ENCODE measurements at places on chromosomes 5 and 9.

DNA sequence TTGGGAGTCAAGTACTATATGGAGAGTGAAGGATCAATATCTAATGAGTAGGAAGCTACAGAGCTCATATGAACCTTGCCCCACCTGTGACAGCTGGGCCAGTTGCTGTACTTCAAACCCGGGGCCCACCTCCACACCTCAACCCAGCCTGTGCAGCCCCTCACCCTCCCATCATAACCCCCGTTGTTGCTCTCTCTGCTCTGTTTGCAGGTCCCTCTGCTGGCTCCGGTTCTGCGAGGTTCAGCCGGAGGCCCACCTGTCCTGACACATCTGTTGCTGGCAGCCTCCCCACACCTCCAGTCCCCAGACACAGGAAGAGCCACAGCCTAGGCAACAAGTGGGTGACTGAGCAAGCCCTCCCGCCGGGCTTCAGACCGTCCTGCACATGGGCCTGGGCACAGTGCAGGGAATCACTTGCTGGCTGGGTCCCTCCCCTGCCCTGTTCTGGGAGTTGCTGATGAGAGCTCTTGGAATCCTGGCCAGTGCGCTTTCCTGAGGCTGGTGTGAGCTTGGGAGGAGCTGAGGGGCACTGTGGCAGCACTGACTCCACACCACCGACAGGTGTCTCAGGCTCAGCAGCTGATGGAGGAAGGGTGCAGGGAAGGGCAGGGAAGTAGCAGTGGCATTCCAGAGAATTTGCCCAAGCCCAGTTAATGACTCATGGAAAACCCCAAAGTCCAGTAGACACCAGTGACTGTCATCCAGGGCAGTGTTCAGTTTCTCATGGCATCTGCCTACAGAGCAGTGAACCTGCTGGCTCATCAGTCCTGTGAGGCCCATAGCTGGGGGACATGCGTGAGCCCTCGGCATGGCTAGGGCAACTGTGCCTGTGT lies 69.5 kb upstream of the GARNL3 start:
- no peak for DNase-seq

- DNase-seq = no peak
Observed at GRCh38 chr5:158789441-158789840, 310.3 kb downstream of the EBF1 start.

DNA sequence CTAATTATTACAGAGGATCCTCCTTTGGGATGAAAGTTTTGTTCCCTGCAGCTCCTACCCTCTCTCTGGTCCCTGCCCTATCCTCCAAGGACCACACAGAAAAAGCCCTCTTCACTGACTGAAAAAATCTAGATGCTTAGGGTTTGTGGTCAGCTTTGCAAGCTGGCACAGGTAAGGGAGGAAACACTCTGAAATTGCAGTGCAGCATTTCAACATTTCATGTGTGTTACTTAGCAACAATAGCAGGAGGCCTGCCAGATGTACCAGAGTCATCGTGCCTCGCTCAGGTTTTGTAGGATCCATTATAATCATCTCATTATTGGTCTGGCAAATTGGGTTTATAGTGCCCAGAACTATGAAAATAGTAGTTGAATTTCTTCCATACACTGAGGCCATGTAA lies 109.5 kb downstream of the PALM2AKAP2 start:
- no peak for DNase-seq

DNA sequence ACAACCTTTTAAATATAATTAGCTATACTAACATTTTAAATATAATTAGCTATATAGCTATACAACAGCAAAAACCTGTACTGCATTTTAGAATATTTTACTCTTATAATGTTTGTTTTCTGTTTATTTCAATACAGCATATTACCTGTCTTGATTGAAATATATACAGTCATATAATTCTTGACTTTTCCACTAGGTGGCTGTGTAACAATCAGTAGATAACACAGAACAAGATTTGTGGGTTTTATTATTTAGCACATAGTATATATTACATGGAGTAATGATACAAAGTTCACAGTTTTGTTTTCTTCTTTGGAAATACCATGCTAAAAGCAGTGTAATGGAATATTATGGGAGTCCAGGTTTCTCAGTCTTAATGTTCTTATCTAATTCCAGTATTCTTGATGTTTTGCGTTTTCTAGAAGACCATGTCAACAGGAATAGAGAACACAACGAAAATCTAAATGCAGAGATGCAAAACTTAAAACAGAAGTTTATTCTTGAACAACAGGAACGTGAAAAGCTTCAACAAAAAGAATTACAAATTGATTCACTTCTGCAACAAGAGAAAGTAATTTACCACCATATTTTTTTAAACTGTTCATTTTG lies 13.3 kb downstream of the HMMR start:
- no peak for DNase-seq

GRCh38 chr9:72843520-72844439 lies 109.1 kb downstream of the ALDH1A1 start:
- DNase-seq = no peak

GRCh38 chr9:132268725-132269352 lies 85.9 kb downstream of the SETX start:
- no peak for DNase-seq

- DNase-seq = no peak
Observed at GRCh38 chr9:88537761-88538091, 2.7 kb downstream of the NXNL2 start.

GRCh38 chr5:172211676-172212075 lies 17.7 kb downstream of the EFCAB9 start:
- DNase-seq = no peak

- DNase-seq = no peak
Observed at GRCh38 chr5:156826150-156826549, 23.9 kb upstream of the PPP1R2B start.

DNA sequence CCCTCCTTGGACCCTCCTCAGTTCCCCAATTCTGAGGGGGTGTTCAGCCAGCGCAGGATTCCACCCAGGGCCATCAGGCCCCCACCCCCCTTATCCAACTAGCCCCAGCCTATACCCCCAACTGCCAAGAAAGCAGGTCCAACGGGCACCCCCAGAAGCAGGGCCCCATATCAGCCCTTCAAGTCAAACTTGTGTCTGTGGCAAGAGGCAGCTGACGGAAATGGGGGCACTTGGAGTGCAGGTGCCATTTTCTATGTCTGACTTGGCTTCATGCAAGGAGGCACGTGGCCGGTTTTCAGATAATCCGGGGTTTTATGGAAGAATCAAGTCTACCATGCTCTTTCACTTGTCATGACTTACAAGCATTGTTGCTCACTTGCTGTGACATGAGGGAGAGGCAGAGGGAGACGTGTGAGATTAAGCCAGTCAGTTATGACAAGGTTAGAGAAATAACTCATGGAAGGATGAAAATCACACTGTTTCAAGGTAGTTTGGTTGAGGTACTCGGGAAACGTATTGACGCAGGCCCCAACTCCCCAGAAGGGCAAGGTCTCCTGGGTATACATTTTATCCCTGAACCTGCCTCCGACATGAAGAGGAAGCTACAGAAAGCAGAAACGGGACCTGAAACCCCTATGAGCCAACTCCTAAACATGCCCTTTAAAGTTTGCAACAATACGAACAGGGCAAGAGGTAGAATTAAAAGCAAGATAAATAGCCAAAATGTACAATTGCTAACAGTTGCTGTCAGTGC lies 26.5 kb upstream of the CLPTM1L start:
- DNase-seq = no peak

DNA sequence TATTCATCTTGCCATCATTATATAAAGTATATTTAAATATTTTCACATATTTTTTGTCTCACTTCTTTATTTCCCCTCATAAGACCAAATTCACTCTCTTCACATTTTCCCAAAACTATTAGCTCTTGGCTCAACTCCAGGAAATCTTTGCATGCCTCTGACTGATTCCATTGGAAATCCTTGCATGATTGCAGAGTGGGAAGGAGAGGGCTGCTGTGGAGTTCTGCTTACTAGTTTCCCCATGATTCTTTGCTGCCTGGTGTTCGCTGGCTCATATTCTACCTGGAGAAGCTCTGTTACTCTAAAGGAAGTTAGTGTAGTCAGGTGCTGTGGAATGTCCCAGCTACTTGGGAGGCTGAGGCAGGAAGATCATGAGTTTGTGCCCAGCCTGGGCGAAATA lies 41.9 kb downstream of the LIX1 start:
- no peak for DNase-seq

- DNase-seq = no peak
Observed at GRCh38 chr5:176538989-176539384, 1.8 kb upstream of the RNF44 start.

DNA sequence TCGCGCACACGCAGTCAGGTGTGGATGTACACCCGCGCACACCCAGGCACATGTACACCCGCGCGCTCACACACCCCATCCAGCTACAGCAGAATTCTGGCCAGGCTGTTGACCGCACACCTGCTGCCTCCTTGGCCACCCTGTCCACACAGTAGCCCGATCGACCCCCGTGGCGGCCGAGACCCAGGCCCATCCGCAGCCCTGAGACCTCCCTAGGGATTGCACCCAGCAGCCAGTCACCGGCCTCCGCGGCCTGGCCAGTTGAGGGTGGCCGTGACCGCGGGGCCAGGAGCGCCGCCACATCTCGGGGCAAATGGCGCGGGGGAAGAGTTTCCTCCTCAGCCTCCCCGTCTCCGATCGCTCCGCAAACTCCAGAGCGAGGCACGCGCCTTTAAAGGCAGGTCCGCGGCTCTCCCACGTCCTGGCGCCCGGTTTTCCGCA lies 774 bp upstream of the ADAMTS16 start:
- no peak for DNase-seq

GRCh38 chr5:133294380-133294779 lies 242.6 kb downstream of the HSPA4 start:
- DNase-seq = no peak

- DNase-seq = no peak
Observed at GRCh38 chr5:75367401-75367800, 30.4 kb downstream of the HMGCR start.

GRCh38 chr5:146825033-146825432 lies 53.5 kb downstream of the PPP2R2B start:
- DNase-seq = no peak

- no peak for DNase-seq
Observed at GRCh38 chr5:155303120-155303519, 289.6 kb downstream of the KIF4B start.

DNA sequence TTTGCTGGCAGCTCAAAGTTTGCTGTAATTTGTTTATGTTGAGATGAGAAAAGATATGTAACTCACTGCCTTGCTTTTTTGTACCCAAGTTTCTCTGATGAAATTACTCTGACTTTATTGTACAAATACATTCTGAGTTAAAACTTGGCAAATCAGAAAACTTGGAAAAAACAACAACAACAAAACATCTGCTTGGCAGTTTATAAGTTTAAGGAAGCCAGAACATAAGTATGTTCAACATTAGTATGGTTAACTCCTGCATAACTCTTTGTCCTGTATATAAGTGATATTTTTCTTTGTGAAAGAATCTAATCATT lies 233.1 kb downstream of the MAST4 start:
- no peak for DNase-seq

GRCh38 chr5:8906303-8906967 lies 639.4 kb downstream of the SEMA5A start:
- no peak for DNase-seq

DNA sequence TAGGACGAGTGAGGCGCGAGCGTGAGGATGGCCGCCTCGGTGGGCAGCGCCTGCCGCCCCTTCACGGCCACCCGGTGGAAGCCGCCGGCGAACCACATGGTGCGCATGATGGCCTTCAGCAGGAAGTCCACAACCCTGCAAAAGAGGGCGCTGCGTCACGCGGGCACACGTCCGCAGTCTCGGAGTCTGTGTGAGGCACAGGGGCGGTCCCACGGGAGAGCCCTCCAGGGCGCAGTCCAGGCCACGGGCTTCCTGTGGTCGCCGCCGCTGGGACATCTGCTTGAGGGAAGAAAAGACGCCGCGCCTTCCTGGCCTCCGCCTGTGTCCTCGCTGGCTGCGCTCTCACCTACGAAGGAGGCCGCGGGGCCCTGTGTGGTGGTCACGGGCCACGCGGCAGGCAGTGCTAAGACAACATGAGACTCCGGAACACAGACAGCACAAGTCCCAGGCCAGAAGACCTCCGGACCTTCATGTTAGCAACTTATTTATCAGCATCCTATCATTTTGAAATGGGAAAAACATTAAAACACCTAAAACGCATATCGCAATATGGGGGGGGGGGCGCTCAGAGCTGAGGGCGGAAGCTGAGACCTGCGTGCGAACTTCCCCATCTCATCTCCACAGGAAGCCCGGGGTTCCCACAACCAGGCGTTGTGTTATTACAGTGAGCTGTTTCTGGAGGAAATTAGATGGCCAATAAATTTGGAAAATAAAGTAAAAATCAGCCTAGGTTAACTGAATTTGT lies 28.8 kb downstream of the LPCAT1 start:
- peak; percentile 19 for DNase-seq

DNA sequence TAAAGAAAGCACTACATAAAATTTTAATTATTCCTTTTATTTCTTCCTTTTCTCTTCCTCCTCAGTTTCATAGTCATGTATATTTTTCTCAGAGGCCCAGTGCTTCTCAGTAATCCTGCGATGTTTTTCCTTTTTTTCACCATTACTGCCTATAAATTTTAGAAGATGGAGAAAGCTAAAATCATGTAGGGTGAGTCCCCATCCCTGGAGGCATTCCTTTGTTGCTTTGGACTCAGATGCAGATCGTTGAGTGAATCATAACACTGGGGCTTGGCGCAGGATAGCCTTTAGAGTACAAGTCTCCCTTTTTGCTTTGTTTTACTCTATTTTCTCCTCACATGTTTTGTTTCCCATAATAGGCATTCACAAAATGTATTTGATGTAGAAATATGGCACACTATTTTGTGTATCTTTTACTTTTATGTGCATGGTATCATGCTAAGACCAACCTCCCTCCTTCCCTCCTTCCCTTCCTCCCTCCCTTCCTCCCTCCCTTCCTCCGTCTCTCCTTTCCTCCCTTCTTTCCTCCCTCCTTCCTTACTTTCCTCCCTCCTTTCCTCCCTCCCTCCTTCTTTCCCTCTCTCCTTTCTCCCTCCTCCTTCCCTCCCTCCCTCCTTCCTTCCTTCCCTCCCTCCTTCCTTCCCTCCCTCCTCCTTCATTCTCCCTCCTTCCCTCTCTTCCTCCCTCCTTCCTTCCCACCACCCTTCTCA lies 72.4 kb downstream of the NUDT12 start:
- DNase-seq = no peak

- no peak for DNase-seq
Observed at GRCh38 chr9:23825700-23826099, 340 bp downstream of the ELAVL2 start.

GRCh38 chr5:105430516-105430915 lies 1867.9 kb upstream of the NUDT12 start:
- no peak for DNase-seq

- DNase-seq = no peak
Observed at GRCh38 chr5:31153521-31153920, 40.0 kb upstream of the CDH6 start.

- no peak for DNase-seq
Observed at GRCh38 chr5:45162974-45163373, 354.2 kb downstream of the MRPS30 start.

DNA sequence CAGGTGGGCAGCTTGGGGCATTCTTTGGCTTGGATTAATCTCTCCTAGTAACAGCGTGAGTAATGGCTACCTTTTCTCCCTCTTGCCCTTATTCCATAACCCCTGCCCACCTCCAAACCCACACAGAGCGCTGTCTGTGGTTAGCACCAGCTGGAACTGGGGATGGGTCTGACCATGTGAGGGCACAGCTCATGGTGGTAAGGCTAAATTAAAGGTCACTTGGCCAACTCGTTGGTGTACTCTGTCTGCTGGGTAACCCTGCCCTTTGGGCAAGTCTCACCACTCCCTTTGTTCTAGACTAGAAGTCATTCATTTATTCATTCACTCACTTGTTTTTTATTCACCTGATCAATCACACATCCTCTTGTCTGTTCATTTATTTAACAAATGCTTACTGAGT lies 27.8 kb downstream of the PPARGC1B start:
- DNase-seq = no peak
